EH (cell line): ENCODE measurements at places on chromosomes 2 and 18.
A peak's percentile ranks its signal among the peaks of the same experiment; 100 is the strongest.

DNA sequence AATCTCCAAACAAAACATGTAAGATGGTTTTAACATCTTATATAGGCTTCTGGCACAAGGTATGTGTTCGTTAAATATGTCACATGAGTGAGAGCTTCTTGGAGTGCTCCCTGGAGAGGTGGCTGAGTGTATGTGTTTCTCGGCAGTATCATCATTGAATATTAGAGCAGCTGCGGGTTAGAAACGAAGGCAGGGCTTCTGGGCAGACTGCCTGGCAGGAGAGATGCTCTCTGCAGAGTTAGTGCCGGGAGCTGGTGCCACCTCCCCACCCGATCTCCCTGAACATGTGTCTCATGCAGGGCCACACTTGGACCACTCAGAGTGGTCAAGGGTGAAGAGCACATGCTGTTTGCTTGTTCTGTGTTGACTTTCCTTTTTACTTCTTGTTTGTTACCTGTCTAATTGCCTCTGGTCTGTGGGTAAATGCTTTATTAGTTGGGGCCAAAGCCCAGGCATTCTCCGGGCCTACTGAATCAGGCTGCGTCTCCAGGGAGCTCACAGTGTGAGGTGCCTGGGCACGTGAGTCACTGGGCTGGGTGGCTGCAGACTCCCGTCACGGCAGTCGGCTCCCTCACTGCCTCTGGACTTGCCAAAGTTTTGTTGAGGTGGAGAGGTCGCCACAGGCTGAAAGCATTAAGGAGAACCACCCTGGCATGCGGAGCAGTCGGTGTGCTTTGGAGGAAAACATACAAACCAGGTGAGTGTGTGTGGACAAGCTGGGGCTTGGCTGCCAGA, 246.6 kb downstream of the FHOD3 start:
- DNase-seq = no peak

DNA sequence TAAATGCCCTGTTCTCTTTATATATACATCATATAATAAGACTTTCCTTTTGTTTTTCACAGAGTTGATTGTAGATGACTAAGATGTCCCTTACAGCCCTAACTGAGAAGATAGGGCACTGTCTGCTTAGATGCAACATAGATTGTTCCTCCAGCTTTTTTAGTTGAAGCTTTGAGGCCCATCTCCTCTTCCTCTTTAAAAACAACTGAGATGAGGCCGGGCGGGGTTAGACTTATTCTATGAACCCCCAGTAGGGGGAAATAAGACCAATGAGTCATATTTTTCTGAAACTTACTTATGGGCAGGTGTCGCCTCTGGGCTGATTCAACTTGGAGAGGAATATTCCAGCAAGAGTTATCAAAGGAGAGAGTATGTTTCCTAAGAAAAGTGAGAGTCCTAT, 84.6 kb downstream of the FBXO15 start:
- no peak for DNase-seq

DNA sequence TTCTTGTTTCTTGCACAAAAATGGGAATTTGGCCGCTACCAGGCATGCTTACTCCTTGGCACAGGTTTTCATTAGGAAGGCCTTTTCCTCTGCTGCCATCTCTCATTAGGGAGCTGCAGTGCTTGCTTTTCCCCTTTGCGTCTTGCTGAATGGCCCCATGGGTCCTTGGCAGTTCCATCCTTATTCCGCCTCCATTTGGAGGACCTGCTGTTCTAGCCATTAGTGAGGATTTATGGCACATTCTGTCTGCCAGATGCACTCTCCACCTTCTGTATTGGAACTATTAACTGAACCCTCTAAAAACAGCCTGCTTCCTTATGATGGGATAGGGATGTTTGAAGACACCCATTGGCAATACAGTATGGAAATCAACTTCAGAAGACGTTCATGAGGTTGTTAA, 103.5 kb upstream of the NOSTRIN start:
- DNase-seq = no peak

DNA sequence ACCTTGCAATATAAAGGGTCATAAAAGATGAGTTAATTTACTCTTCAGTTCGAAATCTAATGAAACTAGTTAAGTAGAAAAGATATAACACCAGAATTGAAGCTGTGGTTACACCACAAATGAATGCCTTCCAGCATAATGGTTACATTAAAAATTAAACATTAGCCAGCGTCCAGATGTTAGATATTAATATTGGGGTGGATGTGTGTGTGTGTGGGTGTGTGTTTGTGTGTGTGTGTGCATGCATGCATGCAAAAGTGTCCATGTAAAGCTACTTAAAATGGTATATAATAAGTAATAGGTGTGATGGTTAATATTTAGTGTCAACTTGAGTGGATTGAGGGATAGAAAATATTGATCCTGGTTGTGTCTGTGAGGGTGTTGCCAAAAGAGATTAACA, 170.4 kb upstream of the FN1 start:
- DNase-seq = no peak

DNA sequence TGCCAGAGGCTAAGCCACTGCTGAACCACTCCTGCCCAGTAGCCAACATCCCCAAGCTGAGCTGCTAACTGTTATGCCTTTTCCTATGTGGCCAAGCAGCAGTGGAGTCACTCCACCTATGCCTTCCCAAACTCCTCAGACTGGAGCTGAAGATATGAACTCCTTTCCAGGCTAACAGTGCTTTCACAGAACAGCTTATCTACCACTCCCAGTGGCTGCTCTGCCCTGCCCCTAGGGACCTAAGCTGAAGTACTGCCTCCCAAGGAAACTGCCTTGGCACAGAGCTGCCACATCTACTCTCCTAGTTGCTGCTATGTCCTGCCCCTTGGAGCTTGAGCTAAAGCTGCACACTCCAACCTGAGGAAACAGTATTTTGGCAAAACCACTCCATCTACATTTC, 275.9 kb downstream of the RBM43 start:
- DNase-seq = no peak

- DNase-seq = no peak
Observed at GRCh38 chr2:15708161-15708560, 116.5 kb downstream of the DDX1 start.

GRCh38 chr2:157334797-157335196, 9.2 kb upstream of the ERMN start:
- DNase-seq = no peak

DNA sequence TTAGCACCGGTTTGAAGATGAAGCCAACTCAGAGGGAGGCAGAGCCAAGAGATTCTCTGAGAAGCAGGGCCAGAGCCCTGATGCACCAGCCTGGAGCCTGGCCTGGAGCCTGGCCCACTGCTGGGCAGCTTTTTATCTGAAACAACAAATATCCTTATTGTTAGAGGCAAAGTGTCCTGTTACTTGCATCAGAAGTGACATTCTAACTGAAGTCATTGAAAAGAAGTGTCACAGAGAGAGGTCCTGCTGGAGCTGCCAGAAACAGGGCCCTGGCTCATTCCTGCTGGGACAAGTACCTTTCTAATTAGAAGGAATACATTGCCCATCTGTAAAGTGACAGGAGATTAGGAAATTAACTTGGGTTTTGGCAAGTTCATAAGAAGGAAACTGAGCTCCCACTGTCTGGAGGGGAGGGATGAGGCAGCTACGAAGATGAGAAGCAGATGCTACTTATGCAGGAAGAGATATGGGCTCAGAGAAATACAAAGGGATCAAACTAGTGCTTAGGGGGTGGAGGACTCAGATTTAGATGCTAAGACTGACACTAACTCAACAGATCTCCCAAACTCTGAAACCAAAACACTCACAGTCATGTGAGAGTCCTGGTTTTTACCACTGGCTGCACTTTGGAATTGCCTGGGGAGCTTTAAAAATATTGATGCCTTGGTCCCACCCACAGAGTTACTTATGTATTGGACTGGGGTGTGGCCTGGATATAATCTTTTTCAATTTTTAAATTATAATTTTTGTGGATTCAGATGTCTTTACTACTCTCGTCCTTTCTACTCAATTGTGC, 11.0 kb upstream of the HK2 start:
- DNase-seq = no peak

DNA sequence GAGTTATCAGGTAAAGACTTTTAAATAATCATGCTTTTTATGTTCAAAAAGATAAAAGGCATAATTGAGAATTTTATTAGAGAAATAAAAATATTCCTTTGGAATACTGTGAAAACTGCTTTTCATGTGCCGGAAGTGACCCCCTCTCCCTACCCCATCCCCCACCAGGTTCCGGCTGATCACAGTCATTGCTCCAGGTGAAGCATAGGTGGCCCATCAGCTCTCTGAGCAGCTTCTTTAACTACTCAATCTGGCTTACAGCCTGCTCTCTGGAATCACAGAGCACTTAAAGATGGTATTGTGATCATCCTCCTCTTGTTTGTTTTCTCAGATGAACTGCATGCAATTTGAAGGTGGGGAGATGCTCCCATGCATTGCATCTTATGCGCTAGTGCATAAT, 257.7 kb downstream of the EN1 start:
- DNase-seq = no peak

GRCh38 chr2:234480337-234480736, 16.5 kb downstream of the ARL4C start:
- DNase-seq = no peak

DNA sequence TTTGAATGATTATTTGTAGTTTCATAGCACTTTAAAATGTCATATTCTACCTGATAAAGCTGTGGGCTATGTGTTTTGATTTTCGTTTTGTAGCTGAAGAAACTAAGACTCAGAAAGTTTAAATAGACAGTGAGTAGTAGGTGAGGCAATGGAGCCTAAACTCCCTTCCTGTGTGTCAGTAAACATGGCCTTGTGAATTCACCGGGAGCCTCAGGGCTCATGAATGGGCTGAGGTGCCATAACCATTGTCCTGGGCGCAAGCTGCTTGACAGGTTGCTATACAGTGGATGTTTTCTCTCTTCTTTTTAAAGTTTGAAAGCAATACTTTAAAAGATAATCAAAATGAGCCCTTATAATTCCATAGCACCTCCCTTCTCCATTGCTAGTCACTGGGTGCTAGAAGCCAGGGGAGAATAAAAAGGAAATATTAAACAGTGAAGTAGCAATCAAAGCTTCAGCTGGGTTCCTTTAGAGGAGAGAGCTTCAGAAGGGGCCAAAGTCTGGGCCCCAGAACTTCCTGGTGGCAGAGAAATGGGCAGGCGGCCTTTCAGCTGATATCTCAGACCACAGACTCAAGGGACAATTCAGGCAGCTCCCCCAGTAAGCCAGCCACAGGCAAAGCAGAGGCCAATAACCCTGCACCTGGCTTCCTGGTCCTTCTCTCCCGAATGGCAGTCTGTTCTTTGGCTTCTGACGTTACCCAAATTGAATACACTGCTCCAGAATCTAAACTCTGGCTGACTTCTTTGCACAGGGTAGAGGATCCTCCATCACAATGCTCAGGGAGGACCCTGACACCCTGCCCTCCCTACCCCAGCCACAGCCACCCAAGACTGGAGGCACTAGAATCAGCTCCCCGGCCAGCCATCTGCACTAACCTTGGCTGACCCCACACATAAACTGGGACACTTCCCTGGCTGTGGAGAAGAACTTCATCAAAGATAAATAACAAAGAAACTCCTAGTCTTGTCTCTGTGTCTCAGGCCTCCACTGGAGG, 51.8 kb upstream of the NPAS2 start:
- no peak for DNase-seq

GRCh38 chr2:6368281-6368680, 497.4 kb downstream of the CMPK2 start:
- peak; percentile 72 for DNase-seq

DNA sequence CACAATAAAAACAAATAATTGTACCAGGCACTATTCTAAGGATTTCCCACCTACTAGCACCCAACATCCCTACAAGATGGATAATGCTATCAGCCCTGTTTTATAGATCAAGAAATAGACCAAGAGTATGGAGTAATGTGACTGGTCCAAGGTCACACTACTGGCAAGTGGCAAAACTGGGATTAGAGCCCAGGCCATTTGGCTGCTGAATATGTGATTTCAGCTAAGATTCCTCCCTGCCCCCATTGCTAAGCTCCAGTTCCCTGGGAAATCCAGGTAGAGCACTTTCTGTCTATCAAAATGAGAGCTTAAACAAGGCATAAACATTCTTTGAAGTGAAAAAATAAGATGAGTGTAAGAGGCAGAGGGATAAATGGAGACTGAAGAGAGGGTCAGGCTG, 157.8 kb downstream of the DNAH6 start:
- DNase-seq = no peak

- no peak for DNase-seq
Observed at GRCh38 chr2:47162780-47163179, 7.7 kb upstream of the STPG4 start.

GRCh38 chr18:48896326-48896874, 54.4 kb downstream of the SMAD7 start:
- DNase-seq = no peak

DNA sequence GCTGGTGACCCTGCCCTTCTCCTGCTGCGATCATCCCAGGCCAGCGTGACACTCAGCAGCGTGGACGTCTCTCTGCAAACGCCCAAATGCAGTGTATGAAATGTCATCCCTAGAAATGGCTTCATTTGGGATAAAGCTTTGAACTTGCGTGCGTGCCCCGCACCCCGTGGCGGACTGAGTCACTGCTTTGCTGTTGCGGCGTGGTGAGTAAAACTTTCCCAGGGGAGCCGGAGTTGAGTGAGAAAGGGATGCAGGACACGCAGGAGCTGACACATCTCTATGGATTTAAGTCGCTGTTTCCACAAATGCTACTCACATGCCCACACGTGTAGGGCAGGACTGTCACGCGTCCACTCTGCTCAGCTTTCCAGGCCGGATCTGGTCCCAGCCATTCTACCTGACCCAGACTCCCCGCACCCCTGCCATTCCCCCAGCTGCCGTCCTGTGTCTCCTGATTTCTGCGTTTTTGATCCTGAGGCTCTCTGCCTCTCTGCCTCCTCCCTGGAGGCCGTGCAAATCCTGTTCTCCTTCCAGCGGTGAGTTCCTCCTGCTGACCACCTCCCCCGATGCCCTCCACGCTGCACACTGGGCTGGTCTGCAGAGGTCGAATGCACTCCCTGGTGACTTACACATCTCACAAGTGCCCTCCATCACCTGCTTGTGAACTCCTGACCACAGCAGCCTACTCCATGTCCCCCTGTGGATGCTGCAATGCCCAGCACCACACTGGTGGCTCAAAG, 88.9 kb downstream of the MBP start:
- DNase-seq = no peak

- DNase-seq = no peak
Observed at GRCh38 chr2:25426326-25426725, 84.6 kb upstream of the DNMT3A start.

DNA sequence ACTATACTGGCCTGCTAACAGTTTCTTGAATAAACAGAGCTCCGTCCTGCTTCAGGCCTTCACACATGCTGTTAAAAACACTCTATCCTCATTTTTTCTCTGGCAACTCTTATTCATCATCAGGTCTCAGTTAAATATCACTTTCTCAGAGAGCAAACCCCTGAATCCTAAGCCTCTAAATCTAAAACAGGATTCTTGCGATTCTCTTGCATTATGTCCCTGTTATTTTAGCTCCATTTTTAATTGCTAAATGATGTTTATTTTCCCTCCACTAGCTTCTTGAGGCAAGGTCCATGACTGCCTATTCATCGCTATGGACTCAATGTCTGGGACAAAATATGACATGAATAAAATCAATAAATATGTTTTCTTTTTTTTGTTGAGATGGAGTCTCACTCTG, 190.7 kb upstream of the SMAD7 start:
- DNase-seq = no peak

GRCh38 chr2:205695460-205695991, 13.2 kb downstream of the NRP2 start:
- DNase-seq = peak; percentile 77

GRCh38 chr2:190678444-190679162, 29.7 kb downstream of the NAB1 start:
- peak; percentile 36 for DNase-seq

GRCh38 chr2:179990676-179991317, 16.3 kb downstream of the CWC22 start:
- DNase-seq = no peak

GRCh38 chr2:85327160-85327821, 498 bp downstream of the TGOLN2 start:
- peak; percentile 54 for DNase-seq

GRCh38 chr2:149465873-149466272, 121.7 kb downstream of the MMADHC start:
- no peak for DNase-seq
